ENCODE measurements at places on chromosomes 6 and 20.

DNA sequence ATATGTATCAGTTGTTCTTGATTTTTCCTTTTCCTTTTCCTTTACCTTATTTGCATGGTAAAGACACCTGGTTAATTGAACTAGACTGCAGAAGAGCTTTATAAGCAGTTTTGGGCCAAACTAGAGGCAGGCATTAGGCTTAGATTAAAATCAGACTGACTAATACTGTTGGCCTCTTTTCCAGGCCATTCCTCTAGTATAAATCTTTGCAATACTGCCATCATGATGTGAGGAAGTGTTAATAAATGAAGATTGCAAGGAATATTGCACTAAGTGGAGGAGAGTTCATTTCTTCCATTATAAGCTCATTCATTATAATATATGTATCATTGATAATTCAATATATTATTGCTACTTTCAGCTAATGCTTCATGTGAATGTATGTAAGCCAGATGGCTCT, 163.8 kb downstream of the MMUT start:
- DNase-seq: no peak

DNA sequence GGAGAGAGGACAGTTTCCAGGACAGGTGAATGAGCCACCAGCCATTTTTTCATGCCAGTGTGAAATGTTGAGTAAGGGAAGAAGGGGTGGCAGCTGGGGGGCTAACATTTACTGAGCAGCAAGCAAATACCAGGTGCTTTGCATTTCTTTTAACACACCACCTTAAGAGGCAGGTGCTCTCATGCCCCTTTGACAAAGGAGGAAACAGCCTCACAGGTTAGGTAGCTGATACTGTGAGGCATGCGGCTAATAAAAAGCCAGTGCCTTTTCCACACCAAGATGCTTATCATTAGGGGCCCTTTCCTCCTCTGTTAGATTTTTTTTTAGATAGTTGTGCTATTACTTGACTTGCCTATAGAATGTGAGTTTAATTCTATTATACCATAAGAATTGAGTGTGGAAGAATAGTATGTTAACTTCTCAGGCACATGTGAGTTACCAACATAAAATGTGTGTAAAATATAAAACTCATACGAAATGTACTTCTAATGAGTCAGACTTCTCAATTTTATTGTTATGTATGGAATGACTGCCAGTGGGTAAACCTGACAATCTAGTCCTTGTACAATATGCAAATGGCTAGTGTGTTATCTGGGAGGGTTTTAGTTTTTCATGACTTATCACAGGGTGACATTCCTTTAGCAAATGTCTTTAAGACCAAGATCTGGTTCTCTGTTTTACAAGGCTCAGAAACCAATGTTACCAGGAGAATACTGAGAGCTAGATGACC, 260.0 kb downstream of the TMEM242 start:
- DNase-seq: no peak

DNA sequence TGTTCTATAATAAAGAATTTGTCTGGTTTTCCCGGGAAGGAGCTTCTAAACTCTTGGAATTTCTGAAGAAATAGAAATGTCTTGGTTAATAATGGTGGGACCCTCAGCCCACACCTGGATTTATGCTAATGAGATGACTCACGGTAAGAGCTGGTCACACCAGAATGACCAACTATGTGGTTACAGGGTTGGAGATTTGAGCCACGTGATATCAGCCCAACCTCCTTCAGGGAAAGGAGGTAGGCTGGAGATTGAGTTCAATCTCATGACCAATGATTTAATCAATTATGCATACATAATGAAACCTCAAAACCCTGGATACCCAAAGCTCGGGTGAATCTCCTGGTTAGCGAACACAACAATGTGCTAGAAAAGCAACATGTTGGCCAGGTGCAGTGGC, 22.1 kb upstream of the CDKN1A start:
- DNase-seq: no peak

DNA sequence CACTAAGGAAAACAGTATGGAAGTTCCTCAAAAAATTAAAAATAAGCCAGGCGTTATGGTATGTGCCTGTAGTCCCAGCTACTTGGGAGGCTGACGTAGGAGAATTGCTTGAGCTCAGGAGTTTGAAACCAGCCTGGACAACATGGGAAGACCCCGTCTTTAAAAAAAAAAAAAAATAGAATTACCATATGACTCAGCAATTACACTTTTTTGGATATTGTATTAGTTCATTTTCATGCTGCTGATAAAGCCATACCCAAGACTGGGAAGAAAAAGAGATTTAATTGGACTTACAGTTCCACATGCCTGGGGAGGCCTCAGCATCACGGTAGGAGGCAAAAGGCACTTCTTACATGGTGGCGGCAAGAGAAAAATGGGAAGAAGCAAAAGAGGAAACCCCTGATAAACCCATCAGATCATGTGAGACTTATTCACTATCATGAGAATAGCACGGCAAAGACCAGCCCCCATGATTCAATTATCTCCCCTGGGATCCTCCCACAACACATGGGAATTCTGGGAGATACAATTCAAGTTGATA, 10.8 kb upstream of the SMIM29 start:
- DNase-seq: no peak

GRCh38 chr20:63330084-63330760, 30.9 kb downstream of the CHRNA4 start:
- DNase-seq: no peak
